ENCODE measurements at places on chromosomes 13 and 19. TPM values are rescaled to one million over a fixed set of nuclear protein-coding genes. Genes with fewer than 3 reads are reported as not detected.

CEACAM19 gene
- 3.8 TPM for total RNA-seq

ZNF285 gene
- total RNA-seq: 3.6 TPM

APOC1 gene
- total RNA-seq: 27.1 TPM

RNF225 gene
- not detected for total RNA-seq

LILRA2 gene
- total RNA-seq: not detected

LIM2 gene
- not detected for total RNA-seq

CGB5 gene
- total RNA-seq: not detected

FARP1 gene
- total RNA-seq: 43.2 TPM

ACP7 gene
- not detected for total RNA-seq

UPK1A gene
- 1.2 TPM for total RNA-seq

GRCh38 chr19:47540748-47541147, 25.9 kb upstream of the NAPA start:
- peak; percentile 35 for DNase-seq

DNA sequence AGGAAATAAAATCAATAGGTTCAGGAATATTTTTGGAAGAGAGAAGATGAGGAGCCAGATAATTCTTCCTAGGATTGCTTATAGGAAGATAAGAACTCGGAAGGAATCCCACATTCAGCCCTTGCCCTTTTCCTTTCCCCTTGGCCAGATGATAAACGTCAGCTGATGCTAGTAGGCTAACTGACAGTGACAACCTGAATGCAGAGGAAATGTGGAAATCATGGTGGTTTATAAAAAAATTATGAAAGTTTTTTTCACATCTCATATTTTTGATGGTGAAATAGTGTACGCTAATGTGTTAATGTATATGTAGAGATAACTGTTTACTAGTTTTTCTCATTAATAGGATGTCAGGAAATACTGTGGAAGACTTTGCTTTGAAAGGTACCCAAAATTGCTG, 56.9 kb downstream of the EDNRB start:
- DNase-seq: peak; percentile 48

GRCh38 chr19:18989316-18989715, 44.0 kb downstream of the SUGP2 start:
- no peak for DNase-seq

DNA sequence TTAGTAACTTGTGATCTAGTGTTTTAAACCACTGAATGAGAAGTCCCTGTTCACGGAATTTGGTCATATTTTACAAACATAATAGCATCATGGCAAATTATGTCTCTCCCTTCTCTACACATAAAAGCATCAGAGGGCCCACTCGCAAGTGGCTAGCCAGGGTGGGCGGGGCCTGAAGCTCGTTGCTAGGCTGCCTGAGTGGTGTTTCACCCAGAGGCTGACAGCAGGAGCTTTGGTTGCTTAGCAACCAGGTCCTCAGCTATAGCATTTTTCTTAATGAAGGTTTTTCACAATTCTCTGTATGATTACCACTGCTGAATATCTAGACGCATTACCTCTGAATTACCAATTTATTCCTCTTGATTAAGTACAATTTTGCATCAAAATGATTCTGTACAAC, 126.5 kb downstream of the NALCN start:
- DNase-seq: peak; percentile 26

- no peak for DNase-seq
Observed at GRCh38 chr13:29464105-29464679, 131.3 kb downstream of the SLC7A1 start.

GRCh38 chr19:54042989-54043388, 20.7 kb downstream of the VSTM1 start:
- no peak for DNase-seq

- DNase-seq: no peak
Observed at GRCh38 chr13:23377579-23377978, 55.9 kb downstream of the SACS start.

DNA sequence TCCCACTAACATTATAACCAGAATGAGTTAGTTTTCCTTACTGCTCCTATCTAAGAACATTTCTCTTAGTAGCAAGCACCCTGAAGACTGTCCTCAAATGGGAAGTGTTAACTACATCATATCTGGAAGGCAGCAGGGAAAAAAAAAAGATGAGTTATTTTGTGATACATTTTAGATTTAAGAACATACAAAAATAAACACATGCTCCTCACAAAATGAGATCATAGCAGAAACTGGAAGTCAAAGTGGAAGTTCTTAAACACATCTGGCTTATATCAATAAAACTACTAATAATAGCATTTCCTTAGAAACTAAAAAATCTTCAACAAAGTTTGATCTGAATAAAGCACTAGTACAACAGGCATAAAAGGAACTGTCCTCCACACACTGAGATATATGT, 70.4 kb downstream of the SLITRK6 start:
- DNase-seq: peak; percentile 3
